T-helper 22 cell (primary cell): ENCODE measurements at places on chromosomes 1 and 21.

DNA sequence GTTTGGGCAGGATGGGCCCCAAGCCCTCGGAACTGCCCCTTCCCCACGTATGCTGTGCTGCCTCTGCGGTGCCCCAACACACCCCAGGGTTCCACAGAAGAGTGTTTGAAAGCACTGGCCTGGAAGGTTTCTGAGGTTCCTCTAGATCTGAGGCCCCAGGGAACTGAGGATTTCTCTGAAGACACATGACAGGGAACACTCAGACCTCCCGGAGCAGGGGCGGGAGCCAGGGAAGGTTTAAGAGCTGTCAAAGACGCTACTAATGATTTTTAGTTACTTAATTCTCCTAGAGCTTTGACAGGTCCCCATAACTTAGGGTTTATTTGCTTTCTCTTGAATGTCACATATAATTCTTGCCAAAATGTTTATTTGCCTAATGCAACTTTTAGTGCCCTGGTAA is 212.3 kb upstream of the GRIK3 start:
- DNase-seq = no peak

DNA sequence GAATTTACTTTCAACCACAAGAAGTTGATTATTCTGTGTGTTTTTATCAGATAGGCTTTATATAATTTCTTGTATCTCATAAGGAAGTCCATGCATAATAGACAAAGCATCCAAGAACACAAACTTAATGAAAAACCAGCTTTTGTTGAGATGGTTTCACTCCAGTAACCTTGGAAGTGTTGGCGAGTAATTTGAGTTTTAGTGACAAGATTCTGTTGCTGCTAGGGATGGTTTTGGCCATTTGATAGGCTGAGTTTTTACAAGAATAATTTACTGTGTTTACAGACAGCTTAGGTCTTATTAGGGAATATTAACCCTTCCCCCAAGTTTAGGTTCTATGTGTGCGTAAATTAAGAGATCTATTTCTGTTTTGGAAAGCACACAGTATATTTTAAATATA is 513.6 kb downstream of the USP25 start:
- DNase-seq = no peak

- no peak for DNase-seq
These were observed 140.9 kb downstream of the TGFBR3 start for GRCh38 chr1:91744953-91745639.

GRCh38 chr21:45180246-45180599 is 105.8 kb downstream of the ADARB1 start:
- no peak for DNase-seq

DNA sequence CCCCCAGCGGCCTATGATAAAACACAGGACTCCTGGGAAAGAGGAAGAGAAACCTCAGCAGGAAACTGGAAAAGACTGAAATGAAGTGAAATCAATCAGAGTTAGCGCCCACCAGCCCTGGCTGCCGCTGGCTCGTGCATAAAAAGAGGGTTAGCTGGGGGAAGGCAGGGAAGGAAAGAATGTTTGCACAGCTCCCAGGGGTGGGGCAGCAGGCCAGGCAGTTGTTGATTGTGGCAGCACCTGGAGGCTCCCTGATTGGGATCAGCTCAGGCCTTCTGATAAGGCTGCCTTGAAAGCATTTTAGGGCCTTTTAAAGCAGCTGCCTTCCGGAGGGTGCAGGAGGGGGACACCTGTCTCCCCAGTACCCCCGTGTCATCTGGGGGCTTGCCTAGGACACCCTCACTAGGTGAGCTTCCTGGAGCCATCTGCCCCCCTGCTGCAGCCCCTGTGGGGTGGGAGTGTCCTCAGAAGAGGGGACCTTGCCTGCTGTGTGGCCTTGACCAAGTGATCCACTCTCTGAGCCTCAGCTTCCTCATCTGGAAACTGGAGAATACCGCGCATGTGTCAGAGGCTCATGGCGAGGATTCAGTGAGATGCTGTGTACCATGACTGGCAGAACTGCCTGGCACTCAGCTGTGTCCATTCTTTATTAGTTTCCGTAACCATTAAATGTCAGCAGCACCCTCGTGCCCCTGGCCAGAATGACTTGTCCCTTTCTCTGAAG is 6.6 kb downstream of the EPHB2 start:
- no peak for DNase-seq

DNA sequence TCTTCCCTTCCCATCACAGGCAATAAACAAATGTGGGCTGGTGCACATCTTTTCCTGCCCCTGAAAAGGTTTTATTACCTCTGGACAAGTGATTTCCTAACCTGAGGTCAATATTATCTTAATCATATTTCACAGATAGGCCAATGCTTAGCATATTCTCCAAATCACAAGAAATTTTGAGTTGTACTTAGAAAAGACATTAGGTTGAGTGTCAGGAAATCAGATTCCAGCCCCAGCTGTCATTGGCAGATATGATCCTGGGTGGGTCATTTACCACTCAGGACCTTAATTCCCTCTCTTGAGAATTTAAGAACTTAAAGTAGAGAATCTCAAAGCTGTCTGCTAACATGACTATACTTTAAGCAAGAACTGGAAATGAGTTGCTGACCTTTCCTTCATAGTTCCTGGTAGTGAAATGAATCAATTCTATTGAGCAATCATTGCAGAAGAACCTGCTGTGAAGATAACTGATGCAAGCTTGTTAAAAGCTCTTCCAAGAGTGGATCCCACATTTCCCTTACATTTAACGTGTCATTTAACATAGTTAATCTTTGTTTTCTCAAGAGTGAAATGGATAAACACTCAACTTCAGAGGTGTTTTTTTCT is 46.4 kb upstream of the CR2 start:
- no peak for DNase-seq
